ENCODE measurements at places on chromosomes 12 and 14. TPM values are rescaled to one million over a fixed set of nuclear protein-coding genes. Genes with fewer than 3 reads are reported as not detected.

GRCh38 chr12:47359310-47360092 lies 279.7 kb upstream of the AMIGO2 start:
- no peak for DNase-seq

- DNase-seq, result no peak
Measured at GRCh38 chr14:69247676-69248440, 12.1 kb upstream of the GALNT16 start.

DNA sequence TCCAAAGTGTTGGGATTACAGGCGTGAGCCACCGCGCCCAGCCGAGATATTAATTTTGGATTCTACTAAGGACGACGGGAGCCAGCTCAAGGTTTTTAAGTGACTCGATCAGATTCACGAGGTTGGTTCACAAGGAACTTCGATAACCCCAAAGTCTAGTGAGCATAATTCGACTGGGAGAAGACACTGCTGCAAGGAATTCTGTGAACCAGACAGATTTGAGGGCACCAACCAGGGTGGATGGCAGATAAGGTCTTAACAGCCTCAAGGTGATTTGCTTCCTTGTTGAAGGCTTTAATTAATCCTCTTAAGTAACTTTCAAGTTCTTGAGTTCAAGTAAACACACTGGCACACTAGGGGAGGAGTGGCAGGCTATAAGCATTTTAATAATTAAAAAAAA lies 1.1 kb upstream of the KLHDC2 start:
- DNase-seq, result no peak

GRCh38 chr14:104972301-104973134 lies 5.7 kb downstream of the AHNAK2 start:
- no peak for DNase-seq

GRCh38 chr12:75658286-75658685 lies 146.9 kb upstream of the KRR1 start:
- no peak for DNase-seq

- peak; percentile 31 for DNase-seq
Measured at GRCh38 chr14:89033756-89034155, 209.3 kb downstream of the TTC8 start.

DNA sequence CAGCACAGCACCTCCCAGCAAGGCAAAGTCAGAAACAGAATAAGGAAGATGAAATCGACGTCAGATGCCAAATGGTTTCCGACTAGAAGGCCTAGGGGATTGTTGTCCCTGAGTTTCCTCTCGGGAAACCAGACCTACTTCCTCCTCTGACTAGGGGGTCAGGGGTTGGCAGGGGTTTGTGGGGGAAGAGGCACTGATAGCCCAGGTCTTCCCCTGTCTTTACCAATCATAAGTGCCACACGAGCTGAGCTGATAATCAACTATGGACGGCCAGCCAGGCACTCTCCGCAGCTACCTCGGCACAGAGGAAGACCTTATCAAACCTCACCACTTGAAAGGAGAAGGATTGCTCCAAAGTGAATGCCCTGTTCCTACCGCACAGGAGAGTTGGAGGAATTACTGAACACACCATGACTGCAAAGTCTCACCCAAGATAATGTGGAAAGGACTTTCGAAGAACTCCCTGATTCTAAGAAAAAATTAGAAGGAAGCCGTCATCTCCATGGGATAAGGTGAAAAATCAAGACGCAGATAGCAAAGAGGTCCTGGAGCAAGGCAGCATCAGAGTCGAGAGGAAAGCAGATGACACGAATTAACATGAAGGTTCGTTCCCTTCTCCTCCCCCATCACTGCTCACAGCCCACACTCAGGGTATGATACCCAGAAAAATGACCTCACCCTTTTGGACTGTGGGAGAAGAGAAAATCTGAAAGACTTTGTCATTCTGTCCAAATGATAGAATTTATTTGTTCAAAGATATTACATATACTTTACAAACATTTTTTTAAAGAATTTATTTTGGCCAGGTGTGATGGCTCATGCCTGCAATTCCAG lies 77.7 kb upstream of the MED13L start:
- DNase-seq, result no peak

GRCh38 chr14:104968541-104969401 lies 9.4 kb downstream of the AHNAK2 start:
- DNase-seq, result no peak

ANKRD33 gene
- not detected for total RNA-seq

KLRD1 gene
- total RNA-seq, result 1.3 TPM

SLC25A47 gene
- total RNA-seq, result not detected

KCNA1 gene
- not detected for total RNA-seq

MAX gene
- 88.0 TPM for total RNA-seq

SYT1 gene
- total RNA-seq, result 4.5 TPM

TEX22 gene
- total RNA-seq, result not detected
